ENCODE measurements at places on chromosomes 6 and 20. TPM values are rescaled to one million over a fixed set of nuclear protein-coding genes. Genes with fewer than 3 reads are reported as not detected.

The NRSN1 gene
- not detected for polyA plus RNA-seq

The TSHZ2 gene
- 1.1 TPM for polyA plus RNA-seq

The CDSN gene
- 4.0 TPM for polyA plus RNA-seq

The BANF2 gene
- not detected for polyA plus RNA-seq

- DNase-seq: peak; percentile 95
Measured at GRCh38 chr6:169978615-169979161, 227.3 kb downstream of the ERMARD start.

- peak; percentile 88 for DNase-seq
Measured at GRCh38 chr20:35771689-35772562, at the start of gene PHF20. Gene PHF20, plus strand, starts transcription at chr20:35772015. Its CDS starts 29,508 bp downstream, at chr20:35801523.

- DNase-seq: no peak
Measured at GRCh38 chr6:135527116-135527959, 29.8 kb upstream of the AHI1 start.

- no peak for DNase-seq
Measured at GRCh38 chr6:144736763-144737162, 451.6 kb downstream of the UTRN start.
